ENCODE measurements at places on chromosomes 1 and 21.

DNA sequence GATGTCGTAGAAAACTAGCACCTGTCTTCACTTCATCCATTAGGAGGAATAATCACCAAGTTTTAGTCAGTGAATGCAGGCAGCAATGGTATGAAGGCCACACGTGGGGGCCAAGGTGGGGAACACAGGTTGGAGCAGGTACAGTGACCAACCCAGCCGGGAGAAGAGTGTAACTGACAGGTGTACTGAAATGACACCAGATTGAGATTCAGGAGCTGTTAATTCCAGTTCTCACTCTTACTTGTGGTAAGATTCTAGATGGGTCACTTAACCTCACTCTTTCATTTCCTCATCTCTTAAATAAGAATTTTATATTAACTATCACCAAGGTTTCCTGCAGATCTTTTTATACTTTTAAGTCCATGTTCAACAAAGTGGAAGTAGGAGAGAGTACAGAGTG, 206.2 kb upstream of the PTBP2 start:
- no peak for DNase-seq

DNA sequence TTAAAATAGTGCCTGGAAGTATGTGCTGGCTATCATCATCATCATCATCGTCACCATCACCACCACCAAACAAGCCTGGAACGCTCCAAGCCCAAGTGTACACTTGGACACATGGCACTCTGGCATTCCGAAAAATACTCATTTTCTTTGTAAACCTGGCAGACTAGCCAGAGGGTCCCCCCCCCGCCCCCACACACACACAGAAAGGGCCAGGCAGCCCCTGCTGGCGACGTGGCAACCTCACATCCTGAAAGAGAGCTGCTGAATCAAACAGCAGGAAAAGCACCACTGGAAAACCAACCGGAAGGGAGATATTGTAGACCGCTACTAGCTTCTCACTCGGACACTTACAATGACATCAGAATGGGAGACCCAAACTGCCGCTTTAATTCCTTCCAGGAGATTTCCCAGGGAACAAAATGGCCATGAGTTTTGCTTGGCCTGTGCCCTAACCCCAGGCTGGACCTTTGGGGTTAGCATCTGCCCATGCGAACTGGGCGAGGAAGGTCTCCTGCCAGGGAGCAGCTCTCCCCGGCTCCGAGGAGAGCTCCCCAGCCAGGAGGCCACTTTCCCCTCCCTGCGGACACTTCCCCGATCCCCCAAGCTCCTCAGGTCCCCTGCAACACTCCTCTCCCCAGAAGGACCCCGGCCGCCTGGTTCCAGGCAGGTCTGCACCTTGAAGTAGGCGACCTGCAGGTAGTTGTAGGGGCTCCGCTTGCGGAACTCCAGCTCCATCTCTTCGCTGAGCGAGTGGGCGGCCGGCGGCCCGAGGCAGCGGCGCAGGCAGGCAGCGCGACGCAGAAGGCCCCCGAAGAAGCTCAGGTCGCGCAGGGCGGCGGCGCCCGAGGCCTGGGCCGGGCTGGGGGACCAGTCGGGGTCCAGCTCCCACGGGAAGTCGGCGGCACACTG, 742 bp downstream of the P3H1 start:
- no peak for DNase-seq

DNA sequence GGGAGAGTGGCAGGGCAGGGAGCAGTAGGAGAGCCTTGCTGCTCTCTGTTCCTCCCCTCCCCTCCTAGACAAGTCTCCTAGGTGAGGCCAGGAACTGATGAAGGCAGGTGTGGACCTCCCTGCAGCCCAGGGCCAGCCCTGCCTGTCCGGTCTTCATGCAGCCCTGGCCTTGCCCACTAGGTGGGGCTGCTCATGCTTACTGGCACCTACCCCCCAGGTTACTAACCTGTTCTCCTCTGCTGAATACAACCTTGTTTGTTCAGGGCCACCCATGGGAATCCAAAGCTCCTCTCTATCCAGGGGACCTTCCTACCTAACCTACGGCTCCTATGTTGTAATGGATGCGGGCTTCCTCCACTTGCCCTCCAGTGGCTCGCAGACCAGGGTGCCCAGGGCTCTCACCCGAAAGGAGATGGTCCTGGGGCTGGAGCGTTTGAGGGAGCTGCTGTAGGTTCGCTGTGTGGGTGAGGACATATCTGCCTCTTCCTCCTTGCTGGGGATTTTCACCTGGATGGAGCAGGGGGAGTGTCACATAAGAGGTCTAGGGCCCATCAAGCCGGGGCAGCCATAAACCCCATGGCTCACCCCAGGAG, 7.9 kb upstream of the TNNT2 start:
- DNase-seq = no peak

DNA sequence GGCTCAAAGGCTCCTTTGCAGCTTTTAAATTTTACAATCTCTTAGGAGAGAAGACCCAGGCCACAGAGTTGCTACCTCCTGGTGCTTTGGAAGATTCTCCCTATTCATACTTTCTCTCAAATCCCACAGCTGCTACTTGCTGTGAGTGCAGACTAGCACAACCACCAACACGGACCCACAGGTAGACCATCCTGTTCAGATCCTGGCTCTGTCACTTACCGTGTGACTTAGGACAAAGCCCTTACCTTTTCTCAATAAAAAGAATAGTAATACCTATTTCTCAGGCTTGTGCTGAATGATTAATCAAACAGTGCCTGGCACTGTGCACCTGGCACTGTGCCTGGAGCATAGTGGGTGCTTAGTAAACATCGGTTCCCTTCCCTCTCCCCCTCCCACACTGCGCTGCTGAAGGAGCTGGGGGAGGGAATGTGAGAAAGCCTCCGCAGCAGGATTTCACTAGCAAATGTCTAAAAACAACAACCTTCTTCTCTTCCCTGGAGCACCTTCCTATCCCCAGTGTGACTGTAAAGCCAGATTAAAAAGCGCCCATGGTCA, 81.7 kb downstream of the PGM1 start:
- no peak for DNase-seq

DNA sequence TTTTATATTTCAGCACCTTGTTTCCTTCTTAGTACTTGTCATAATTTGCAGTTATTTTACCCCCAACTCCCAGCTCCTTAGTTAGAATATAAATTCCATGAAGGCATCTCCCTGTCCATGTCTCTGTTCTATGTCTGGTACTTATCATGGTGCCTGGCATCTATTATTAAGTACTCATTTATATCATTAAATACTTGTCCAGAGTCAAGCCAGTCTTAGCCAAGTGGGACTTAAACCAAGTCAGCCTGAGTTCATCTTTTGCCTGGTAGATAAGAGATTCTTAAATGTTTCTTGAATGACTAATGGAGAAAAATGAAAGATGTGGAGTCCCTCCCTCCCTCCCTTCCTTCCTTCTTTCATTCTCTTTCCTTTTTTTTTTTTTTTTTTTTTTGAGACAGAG, 9.4 kb downstream of the SLC25A44 start:
- DNase-seq = no peak

DNA sequence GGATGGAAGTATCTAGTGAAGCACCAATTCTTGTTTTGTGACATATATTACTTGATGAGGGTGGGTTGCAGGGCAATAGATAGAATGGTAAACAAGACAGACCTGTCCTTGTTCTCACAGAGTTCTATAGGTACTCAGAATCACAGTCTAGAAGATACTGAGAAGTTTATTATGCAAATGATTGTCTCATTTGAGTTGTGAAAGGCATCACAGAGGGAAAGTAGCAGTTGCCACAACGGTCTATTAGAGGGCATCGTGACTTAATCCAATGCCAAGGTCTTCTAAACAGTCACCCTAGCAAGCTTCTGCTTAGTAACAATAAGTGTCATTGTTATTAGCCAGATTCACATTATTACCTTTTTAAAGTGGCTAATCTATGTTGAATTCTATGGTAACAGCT, 574.8 kb upstream of the ZRANB2 start:
- DNase-seq = no peak

GRCh38 chr1:51907079-51907702, 28.7 kb upstream of the NRDC start:
- DNase-seq = no peak

DNA sequence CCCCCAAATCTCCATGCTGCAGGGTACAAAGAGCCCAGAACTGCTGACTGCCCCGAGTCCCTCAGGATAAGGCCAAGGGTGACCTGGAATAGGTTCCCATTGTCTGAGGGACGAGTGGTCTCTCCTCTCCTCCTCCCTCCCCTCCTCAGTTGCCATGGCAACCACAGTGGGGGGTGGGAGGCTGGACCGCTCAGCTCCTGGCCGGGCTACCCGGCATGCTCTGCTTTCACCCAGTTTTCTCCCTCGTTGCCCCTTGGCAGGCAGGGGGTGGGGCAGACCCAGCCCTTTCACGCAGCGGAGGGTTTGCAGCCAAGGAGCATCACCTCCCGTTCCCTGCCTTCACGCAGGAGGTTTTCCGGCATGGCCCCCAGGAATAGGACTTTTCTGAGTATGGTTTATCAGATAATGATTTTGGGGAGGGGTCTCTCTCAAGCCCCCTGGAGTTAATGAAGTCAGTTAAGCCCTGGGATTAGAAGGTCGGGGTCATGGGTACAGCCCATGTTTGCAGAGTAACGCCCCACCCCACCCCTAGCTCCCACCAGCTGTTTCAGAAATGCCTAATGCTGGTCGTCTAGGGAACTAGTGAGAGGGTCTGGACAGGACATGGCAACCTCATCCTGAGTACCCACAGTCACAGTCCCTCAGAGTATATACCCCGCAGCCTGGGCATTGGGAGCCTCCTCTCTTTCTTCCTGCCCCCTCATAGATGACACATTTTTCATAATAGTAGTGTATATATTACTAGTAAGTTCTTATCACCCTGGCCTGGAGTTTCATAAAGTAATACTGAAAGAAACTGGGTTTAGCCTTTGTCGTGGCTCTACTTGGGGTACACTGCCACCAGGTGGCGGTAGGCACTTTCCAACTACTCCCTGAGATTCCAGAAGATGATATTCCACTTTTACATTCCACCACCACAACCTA, 20.7 kb downstream of the C1QB start:
- no peak for DNase-seq

GRCh38 chr1:237084341-237085077, 42.5 kb downstream of the RYR2 start:
- no peak for DNase-seq

DNA sequence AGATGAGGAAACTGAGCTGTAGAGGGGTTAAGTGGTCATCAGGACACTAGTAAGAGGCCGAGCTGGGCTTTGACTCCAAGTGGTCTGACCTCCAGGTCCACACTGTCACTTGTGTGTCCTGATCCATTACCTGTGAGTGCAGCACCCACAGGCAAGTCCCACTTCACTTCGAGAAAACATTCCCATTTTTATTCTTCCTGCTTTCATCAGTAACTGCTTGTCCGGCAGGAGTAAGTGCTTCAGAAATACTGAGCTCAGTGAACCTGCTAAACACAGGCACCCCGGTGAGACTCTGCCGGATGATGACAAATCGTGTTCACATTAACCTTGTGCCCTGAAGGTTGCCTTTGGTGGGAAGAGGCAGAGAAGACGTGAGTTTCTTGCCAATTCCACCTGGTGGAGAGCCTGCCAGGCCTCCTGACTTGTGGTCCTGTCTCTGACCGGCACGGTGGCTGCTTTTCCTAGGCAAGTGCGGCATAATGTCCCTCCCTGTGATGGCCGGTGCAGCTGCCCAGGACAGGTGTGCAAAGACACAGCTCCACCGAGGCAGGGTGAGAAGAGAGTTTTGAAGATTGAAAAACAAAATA, 29.4 kb downstream of the ZBTB18 start:
- no peak for DNase-seq

DNA sequence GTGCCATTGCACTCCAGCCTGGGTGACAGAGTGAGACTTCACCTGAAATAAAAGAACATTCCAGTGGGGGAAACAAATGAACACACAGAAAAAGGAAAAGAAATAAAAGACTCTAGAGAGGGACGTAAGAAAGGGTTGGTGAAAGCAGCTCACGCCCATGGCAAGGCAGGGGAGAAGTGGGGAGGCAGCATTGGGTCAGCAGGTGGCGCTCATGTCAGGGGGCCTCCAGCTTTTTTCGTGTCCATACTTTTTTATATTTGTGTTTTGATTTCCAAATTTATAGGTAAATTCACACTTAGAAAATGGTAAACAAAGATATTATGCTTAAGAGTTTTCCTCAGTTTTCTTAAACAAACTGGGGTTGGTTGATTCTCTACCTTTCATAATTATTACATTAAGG, 45.5 kb downstream of the VPS13D start:
- no peak for DNase-seq

DNA sequence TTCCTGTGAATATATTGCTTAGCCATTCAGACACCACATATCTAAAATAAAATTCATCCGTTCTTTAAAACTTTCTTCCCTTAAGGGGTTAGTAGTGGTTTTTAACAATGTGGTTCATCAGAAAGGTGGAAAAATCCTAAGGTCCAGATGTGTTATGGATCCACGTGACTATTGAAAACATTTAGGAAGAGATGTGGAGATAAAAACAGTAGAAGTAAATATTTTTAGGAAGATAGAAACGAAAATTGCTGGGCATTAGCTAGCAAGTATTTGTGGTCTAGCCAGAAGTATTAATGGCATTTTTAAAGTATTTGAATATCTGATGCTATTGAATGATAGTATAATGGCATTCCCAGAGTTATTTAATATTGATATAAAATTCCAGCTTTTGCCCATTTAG, 180.8 kb downstream of the LTN1 start:
- DNase-seq = no peak

DNA sequence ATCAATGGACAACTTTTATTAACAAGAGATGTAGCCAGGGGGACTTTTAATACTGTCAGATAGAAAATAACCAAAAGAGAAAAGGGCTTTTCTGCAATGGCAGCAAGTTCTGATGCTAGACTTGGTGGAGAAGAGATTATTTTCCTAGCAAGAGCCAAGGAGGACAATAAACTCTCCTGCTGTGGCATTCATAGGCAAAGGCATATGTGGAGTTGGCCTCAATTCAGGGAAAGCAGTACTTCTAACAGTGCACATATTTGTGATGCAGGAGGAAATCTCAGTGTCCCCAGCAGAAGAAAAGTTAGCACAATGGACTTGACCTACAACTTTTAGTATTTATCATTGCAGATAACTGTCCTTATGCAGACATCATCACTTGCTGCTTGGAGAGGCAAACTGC, 75.1 kb upstream of the GRIK1 start:
- DNase-seq = no peak

DNA sequence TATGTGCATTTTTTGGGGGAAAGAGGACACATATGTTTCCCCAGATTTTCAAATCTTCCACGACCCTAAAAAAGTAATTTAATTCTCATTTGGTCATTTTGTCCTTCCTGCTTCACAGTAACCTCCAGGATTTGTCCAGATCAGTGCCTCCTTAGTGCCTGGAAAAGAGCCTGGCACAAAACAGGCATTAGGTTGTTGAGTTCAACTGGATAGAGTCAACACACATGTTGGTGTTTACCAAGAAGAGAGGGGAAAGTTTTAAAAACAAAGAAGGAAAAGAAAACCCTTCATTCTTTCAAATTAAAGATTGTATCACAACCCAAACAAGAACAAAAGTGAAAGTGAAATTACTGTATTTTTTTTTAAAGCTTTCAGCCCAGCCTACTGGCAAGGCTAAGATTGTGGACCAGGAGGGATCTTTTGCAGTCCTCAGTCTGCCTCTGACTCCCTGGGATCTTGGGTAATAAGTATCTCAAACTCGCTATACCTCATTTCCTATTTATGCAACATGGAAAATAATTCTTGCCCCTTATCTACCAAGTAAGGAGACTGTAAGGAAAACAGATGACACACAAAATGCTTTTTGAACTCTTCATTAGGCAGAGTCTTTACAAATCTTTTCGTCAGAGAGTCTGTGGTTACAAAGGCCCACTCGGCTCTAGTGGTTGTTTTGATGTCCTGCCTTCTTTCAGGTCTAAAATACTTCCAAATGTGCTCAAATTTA, 57.8 kb downstream of the ZNF281 start:
- no peak for DNase-seq

Data from activated T-helper 1 cell treated with anti-CD3 and anti-CD28 coated beads, Interleukin-2, amount 50 U/mL, for 16 hours (primary cell).